Activated T-helper 1 cell treated with anti-CD3 and anti-CD28 coated beads, Interleukin-12 subunit alpha, Interleukin-12 subunit beta, Interleukin-2, Interleukin-4 antibody, amounts not matched to agents 30 ng/mL and 10 ng/mL and 1 ng/mL, durations not matched to agents 14 hours and 24 hours and 36 hours (primary cell): ENCODE measurements at places on chromosomes 4 and X. TPM values are rescaled to one million over a fixed set of nuclear protein-coding genes. Genes with fewer than 3 reads are reported as not detected.

Gene CCNA2
- total RNA-seq: 59.9 and 64.3 TPM in 2 replicates

Gene DGKK
- total RNA-seq: not detected in 2 replicates

Gene EDA2R
- total RNA-seq: 3.8 and 4.2 TPM in 2 replicates

Gene MSANTD1
- total RNA-seq: 0.73 and 1.2 TPM in 2 replicates

Gene MAGIX
- total RNA-seq: 1.4 and 2.8 TPM in 2 replicates

- no peak for DNase-seq
These were observed 1.2 kb upstream of the PDZD4 start for GRCh38 chrX:153831429-153832150.

GRCh38 chrX:132664273-132664672, 175.4 kb upstream of the MBNL3 start:
- no peak for DNase-seq

DNA sequence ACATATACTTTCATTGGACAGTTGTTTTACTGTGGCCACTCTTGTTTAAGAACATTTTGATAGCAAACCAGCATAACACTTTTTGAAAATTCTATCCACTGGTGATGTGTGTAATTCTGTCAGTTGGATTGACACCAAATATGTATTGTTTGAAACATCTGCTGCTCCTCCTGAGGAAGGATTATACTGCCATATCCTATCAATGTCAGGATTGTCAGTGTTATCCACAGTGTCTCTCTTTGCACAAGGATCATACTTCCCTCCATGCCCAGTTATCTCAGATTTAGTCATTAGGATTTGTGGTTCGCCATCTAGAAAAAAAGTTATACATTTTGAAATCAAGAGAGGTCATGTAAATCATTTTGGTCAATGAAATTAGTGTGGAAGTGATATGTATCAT, 1859.6 kb downstream of the C4orf33 start:
- DNase-seq: no peak

DNA sequence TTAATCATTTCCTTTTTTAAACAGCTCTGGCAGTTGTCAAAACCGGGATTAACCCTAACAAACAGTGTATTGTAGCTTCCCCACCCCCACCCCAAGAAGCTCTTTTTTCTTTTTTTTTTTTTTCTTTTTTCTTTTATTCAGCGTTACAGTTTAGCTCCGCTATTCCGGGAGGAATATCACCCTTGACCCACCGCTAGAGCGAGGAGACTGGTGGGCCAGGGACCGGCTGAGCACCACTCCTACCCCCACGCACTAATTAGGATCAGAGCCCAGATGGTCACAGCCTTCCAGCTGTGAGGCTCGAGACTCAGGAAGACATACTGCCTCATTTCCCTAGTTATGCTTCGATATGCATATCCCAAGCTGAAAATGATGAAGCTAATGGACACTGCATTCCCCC, 2.0 kb downstream of the PARM1 start:
- DNase-seq: no peak

DNA sequence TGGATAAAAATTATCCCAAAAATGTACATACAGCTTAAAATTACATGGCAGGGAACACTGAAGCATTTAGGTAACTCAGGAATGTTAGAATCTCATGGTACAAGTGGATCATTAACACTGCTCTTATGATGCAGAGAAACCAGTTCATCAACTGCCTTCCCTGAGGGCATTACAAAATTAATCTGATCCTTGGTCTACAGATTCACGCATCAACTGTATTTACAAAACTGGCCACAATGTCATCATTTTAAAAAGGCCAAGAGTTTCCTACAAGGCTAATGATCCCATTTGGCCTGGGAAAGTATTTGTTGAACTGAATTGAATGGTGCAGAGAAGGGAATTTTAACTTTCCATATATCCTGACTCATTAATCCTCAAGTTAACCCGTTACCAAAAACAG, 84.6 kb downstream of the TSPAN5 start:
- DNase-seq: no peak

DNA sequence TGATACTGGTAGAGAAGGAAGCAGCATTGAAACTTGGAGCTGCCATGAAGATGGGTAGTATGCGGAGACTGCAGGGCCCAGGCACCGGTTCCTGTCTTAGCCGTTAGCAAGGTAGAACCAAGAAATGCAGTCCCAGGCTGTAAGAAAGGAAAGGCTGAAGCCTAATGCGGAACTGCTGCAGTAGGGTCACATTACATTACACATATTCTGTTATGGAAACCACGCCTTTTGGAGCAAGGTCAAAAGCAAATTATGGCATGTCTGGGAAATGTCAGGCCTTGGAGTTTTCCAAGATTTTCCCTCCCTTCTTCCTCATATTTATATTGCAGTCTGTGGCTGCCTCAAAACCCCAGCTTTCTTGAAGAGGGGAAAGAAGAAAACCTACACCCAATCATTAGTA, 204.8 kb upstream of the RASGEF1B start:
- DNase-seq: no peak

GRCh38 chr4:94603170-94603747, 151.5 kb downstream of the PDLIM5 start:
- DNase-seq: no peak

- DNase-seq: no peak
These were observed 42.2 kb upstream of the CXCL8 start for GRCh38 chr4:73698217-73698616.

Gene ARX
- not detected in 2 replicates for total RNA-seq

Gene FAM3A
- 35.9 and 40.1 TPM in 2 replicates for total RNA-seq

Gene FAM53A
- total RNA-seq: 2.5 and 5.5 TPM in 2 replicates

GRCh38 chr4:145618210-145618931, 814 bp upstream of the MMAA start:
- no peak for DNase-seq

Gene TSPAN7
- 0.54 TPM in 1 of 2 replicates, not detected in the other for total RNA-seq

DNA sequence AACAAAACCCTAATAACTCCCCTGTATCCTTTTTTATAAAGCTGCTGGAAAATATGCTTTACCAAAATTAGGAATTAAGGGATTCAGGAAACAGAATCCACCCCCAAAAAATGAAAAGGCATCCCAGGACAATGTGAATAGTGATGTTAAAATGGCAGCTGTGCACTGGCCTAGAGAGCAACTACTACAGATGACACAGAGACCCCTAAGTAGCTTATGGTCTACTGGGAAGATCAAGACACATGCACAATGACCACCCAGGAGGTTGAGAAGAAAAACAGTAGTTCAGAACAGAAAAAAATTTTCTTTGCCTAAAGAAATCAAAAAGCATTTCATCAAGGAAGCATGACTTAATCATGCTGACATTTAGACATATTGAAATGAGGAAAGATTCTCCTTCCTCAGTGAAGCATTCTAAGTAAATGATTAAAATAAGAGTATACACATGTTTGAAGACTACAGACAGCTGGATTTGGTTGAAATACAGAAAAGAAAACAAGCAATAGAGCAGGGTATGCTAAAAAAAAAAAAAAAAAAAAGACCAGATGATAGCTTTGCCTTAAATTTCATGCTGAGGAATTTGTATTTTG, 117.3 kb downstream of the WDFY3 start:
- DNase-seq: no peak

DNA sequence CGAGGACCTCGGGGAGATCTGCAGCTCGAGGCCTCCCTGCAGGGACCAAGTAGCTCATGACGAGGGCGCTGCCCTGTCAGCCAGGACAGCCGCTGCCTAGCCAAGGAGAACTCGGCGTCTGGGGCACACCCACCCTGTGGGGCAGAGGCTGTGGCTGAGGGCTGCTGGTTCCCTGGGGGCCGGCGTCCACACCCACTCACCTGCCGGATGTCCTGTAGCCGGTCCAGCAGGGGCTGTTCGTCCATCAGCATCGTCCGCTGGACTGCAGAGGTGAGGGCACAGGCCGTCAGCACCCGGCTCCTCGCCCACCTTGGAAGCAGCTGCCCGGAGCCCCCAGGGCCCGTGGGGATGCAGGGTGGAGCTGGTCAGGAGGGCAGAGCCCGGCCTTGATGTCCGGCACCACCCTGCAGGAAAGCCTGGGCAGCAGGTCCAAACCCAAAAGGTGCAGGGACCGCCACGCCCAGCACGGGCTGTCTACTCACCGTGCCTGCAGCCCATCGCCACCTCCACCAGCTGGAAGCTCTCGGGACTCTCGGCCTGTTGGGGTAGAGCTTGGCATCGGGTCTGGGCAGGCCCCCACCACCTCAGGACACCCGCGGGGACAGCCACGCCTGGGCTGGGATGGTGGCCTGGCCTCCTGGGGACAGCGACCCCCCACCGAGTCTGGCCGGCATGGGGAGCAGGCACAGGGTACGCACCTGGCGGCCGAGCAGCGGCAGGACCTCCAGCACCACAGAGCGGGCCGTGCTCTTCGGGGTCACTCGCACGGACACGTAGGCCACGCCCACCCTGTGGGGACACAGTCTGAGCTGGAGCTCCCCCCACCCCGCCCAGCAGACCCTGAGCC, 6.9 kb downstream of the DGKQ start:
- DNase-seq: no peak

Gene USP26
- total RNA-seq: not detected in 2 replicates

Gene ASB5
- total RNA-seq: not detected in 2 replicates

Gene NAT8L
- 7.4 and 8.0 TPM in 2 replicates for total RNA-seq

- no peak for DNase-seq
These were observed 169.7 kb downstream of the RAP1GDS1 start for GRCh38 chr4:98430708-98431403.

DNA sequence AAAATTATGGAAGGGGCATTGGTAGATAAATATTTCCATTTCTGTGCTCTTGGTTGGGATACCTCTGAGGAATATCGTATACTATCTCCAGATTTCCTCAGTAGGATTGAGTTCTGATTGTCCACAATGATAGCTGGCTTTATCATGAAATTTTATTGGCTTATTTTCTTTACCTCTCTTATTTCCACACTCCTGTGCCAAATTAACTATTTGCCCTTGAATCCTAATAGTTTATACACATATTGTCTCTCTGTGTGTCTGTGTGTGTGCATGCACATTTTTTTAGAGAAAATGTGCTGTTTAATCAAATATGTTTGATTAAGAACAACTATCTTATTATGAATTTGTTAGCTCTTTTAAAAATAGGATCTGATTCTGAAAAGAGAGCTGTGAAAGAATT, 271.6 kb downstream of the DTHD1 start:
- no peak for DNase-seq

Gene SH3RF1
- 0.49 and 0.69 TPM in 2 replicates for total RNA-seq

GRCh38 chr4:122481766-122482405, 25.4 kb upstream of the IL2 start:
- no peak for DNase-seq

Gene NEUROG2
- total RNA-seq: 0.18 TPM in 1 of 2 replicates, not detected in the other

DNA sequence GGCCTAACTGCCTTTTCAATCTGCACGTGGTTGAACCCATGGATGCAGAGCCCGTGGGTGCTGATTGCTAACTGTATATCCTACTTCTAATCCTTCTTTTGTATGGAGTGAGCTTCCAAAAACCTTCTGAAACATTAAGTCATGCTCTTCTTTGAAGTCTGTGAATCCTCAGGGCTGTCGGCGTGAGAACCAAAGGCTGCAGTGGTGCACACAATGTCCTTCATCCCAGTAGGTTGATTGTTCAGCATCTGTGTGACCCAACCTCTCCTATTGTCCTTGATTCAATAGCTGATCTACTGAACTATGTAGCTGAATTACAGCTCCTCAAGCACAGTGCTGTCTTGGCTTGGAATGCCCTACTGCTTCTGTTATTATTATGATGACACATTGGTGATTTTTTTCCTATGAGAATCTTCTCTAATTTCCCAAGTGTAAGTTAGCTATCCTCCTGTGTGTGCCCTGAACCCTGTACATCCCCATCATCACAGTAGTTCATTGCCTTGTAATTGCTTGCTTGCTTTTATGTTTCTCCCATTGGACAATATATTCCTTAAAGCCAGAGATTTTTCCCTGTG, 294.6 kb downstream of the TRIML1 start:
- DNase-seq: no peak

DNA sequence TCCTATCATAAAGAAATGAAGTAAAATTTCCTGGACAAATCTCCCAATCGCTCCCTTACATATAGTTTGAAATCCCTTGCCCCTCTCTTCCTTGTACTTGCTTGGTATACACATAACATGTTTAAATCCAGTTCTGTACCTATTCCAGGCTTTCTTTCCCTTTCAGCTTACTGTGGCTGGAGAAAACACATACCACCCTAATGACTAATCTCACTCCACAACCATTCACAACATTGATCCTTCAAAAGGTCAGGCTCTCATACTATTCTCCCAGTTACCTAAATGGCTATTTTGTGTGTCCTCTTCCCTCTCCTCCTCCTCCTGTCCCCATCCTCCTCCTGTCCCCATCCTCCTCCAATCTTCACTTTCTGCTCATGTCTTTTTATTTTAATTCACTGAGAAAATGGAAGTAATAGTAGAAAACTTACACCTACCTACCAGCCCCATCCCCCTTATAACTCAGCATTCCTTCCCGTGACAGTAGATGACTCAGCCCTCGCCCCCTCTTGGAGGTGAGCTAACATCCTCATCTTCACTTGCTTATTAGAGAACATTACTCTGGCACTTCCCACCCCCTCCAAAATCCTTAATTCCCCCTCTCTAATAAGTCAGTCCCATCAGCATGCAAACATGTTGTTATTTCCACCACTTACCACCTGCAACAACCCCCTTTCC, 77.5 kb downstream of the IL15 start:
- no peak for DNase-seq

- no peak for DNase-seq
These were observed 98.2 kb downstream of the ARSJ start for GRCh38 chr4:113881256-113881655.

Gene TMEM156
- 27.7 and 29.4 TPM in 2 replicates for total RNA-seq

DNA sequence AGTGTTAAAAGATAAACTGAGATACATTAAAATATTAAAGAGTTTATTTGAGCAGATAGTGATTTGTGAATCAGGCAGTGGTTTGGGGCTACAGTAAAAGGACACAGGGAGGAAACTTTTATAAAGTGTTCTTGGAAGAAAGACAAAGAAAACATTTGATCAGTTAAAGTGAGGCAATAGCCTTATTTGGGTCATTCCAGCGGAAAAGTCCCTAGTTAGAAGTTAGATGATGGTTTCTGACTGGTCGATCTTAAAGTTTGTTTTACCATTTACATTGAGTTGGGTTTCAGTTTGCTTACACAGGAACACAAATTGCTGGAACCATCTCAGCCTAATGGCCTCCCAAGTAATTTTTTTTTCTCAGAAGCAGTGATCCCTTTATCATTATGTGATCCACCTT, 69.7 kb downstream of the PPP1R2C start:
- DNase-seq: no peak

DNA sequence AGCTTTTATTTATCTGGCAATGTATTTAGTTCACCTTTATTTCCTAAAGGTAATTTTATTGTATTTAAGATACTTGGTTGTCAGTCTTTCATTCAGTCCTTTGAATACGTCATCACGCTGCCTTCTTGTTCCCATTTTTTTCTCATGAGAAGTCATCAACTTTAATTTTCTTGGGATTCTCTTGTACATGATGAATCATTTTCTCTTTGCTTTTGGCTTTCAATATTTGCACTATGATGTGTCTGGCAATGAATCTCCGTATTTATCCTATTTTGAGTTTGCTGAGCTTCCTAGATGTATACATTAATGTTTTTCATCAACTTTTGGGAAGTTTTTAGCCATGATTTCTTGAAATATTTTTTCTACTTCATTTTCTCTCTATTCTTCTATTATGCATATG, 28.4 kb downstream of the CLDN2 start:
- DNase-seq: no peak

DNA sequence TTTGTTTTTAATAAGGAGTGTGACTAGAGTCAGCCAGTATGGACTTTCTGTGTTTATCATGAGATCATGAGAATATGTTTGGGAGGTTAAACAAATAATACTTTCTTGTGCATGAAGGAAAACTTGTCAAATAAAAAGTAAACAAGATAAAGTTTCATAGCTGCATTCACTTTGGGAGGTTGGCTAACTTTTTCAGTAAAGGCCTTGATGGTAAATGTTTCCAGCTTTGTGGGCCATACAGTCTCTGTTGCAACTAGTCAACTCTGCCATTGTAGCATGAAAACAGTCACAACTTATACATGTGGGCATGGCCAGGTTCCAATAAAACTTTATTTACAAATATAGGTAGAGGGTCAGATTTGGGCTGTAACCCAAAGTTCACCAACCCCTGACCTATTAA, 150.4 kb downstream of the MID1 start:
- no peak for DNase-seq
